Stimulated activated CD8-positive, alpha-beta memory T cell treated with anti-CD3 and anti-CD28 coated beads, Interleukin-15, amount 100 ng/mL, for 24 hours (primary cell): ENCODE measurements at places on chromosomes 2 and 18.

- DNase-seq = no peak
Observed at GRCh38 chr2:177264209-177264692, 276 bp downstream of the NFE2L2 start.

- DNase-seq = no peak
Observed at GRCh38 chr2:118565786-118566540, 281.5 kb downstream of the EN1 start.

DNA sequence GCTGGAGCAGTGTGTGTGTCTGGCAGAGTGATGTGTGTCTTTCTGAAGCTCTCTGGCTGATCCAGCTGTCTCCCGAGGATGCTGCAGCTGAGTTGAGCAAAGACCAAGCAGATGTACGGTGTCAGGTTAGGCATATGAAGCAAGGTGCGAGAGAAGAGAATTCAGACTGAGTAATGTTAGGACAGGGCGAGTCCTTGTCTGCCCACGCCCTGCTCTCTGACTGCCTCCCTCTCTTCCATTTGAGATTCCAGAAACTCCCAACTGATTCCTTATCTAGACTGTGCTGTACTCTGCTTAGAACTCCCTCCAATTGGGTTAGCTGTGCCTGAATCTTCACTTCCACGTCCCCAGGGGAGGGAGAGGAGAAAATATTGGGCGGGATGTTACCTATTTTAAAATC lies 25.7 kb upstream of the LPIN1 start:
- no peak for DNase-seq

- DNase-seq = no peak
Observed at GRCh38 chr18:31741097-31741735, 19.5 kb downstream of the SLC25A52 start.

- no peak for DNase-seq
Observed at GRCh38 chr2:216564611-216565010, 66.0 kb downstream of the RPL37A start.

- no peak for DNase-seq
Observed at GRCh38 chr2:233468047-233468740, 98.4 kb downstream of the USP40 start.

DNA sequence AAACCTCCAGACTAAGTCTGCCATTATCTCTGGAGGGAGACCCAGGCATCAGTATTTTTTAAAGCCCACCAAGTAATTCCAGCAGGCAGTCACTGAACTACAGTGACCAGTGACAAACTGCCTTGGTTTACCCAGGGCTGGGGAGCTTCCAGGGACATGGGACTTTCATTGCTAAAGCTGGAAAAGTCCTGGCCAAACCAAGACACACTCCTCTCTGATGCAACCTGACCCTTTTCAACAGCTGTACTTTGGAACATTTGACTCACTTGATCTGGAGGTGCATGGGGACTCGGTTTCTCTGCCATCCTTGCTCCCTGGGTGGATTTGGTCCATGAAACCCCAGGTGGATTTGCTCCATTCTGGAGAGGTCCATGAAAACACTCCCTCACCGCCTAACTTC lies 7.0 kb downstream of the MRO start:
- no peak for DNase-seq

DNA sequence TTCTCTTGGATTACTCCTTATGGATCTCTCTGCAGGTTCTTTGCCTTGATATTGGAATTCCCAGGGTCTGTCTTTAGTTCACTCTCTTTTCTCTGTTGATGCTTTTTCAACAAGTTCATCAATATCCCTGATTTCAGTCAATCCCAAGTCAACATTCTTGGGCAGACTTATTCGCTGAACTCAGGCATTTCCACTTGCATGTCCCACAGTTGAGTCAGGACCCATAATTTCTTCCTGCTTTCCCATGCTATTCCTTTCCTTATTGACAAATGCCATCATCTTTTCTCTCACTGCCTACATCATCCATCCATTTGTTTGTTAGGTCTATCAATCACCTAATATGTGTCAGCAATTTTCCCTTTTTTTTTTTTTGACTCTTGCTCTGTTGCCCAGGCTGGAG lies 11.6 kb downstream of the GPD2 start:
- no peak for DNase-seq

DNA sequence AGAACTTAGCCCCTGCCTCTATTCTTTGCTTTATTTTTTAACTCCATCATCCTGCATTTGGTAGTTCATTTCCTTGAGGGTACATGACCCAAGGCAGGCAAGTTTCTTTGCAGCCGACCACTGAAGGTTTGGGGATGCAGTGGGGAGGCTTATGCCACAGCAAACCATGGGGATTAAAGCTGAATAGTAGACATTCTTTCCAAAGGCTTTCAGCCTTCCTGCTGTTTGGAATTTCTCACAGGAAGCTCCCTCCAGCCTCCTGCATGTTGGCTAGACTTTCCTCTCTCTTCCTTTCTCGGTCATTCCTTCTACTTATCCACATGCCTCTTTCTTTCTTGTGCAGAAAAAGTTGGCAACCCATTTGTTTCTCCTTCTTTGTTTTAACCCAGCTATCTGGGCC lies 77.3 kb downstream of the SOCS6 start:
- no peak for DNase-seq
